Renal pelvis (tissue), 12 donors: ENCODE measurements at places on chromosomes 7 and 10.

GRCh38 chr7:117122536-117122935 is 169.2 kb downstream of the ST7 start:
- DNase-seq, result no peak

DNA sequence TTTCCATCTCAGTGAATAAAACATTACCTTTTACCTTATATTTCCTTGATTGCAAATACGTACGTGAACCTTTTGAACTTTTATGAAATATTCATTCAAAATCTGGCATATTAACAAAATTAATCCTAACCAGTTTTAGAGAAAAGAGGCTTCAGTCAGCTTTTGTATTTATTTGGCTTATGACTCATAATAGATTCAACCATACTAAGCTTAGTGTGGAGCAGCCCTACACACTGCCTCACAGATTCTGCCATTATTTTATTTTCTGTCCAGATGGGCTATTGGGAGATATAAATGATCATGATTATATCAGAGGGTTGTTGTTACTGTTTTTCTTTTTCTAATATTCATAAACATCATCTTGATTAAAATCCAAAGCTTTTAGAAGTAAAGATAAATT is 325.5 kb downstream of the GPR37 start:
- no peak for DNase-seq

DNA sequence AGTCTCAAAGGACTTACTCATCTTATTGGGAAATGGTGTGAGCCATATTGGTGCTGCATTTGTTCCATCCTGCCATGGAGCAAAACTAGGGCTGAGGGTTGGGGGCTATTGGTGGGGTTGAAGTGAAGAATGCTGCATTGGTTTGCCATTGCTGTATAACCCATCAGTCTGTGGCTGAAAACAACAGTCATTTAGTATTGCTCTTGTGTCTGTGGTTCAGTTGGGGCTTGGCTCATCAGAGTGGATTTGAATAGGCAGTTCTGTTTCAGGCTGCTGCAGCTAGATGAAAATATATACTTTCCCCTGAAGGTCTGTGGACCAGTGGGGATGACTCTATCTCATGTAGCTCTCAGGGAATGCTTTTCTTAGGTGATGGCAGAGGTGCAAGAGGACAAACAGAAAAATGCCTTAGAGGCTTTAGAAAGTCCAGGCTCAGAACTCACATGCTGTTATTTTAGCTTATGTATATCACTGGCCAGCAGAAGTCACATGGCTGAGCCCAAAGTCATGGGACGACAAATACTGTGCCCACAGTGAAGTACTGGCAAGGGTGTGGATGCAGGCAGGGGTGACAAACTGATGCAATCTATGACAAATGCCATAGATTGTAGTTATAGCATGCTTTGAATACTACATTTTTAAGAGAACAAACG is 15.2 kb upstream of the EXOC6 start:
- no peak for DNase-seq

- DNase-seq, result no peak
Observed at GRCh38 chr7:47751043-47751442, 169.1 kb upstream of the TNS3 start.

GRCh38 chr7:140232957-140233917 is 56.5 kb upstream of the KDM7A start:
- no peak for DNase-seq

DNA sequence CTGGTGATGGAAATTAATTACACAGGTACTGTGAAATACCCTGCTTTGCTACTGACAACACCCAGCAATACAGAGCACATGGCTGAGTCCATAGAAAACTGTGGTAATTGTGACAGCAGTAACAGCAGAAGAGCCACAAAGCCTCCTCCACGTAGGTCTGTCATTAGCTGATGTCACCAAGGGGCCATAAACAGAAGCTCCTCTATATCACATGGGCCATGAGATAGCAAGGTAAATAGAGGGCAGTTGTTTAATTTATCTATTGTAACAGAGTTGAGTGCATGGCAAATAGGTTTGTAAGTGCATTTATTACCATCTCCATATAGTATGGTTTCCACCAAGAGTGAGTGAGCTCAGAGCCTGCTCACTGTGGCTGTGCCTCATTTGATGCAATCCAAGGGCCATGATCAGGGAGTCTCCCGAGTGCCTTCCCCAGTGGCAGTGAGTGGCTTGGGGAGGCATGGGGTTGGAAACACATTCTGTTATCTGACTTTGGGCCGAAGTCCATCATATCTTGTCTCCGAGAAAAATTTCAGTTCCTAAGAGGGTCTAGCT is 281.2 kb downstream of the SKAP2 start:
- DNase-seq, result no peak

GRCh38 chr7:88396295-88396947 is 89.7 kb upstream of the STEAP4 start:
- no peak for DNase-seq

DNA sequence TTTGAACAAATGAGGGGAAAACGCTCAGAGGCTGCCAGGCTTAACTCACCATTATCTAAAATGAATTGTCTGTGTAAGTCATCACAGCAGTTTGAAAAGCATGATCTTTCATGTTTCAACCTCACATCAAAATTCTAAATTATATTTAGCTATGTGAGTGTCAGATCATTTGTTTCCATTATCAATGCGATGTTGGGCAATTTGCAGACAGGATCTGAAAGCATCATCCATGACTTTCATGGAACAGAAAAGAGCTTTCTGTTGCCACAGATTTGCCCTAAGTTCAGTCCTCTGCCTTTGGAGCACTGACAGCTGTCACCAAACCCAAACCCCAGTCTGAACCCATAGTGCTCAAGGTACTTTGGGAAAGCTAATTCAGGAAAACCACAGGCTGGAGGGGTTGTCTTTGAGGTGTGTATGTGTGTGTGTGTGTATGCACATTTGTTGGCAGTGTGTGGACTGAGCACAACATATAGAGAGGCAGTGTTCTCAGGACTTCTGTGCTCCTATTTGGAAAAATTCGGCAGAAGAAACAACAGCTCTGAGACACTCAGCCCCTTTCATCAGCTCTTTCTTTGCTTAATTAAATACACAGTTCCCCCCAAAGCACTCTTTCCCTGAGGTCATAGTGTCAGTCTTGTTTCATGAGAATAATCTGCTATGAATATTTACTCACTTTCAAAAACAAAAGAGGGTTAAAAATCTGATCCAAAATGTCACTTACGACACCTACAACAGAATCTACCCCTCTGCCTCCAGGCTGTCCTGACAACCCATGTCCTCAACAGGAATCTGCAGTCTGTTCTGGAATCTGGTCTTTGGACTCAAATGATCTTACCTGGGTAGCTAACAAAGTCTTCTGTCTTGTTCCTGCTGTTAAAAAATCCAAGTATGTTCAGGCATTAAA is 188.5 kb upstream of the KLF14 start:
- DNase-seq, result no peak

- DNase-seq, result no peak
Observed at GRCh38 chr10:24513155-24513554, 210.5 kb downstream of the ARHGAP21 start.

DNA sequence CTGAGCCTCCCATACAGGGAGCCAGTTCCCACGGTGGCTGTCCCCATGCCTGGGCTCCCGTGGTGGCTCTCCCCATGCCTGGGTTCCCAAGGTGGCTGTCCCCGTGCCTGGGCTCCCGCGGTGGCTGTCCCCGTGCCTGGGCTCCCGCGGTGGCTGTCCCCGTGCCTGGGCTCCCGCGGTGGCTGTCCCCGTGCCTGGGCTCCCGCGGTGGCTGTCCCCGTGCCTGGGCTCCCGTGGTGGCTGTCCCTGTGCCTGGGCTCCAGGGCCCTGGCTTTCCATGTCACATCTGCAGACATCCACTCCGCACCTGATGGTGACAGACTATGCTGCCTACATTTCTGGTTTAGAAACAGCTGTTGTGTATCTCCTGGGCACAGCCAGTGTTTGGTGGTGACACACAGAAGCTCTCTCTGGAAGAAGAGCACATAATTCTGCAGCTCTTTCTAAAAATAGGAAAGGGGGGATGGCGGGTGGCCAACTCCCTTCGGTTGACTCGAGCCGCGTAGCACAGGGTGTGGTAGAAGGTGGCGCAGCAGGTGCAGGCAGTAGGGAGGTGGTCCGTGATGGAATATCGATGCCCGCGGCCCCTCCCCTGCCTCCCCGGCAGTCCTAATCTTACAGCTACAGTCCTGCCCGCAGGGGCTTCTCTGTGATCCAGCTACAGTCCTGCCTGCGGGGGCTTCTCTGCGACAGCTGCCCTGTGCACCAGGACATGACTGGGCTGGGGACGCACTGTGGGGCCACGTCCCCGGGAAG is 251.2 kb downstream of the DNAJB6 start:
- DNase-seq, result no peak

DNA sequence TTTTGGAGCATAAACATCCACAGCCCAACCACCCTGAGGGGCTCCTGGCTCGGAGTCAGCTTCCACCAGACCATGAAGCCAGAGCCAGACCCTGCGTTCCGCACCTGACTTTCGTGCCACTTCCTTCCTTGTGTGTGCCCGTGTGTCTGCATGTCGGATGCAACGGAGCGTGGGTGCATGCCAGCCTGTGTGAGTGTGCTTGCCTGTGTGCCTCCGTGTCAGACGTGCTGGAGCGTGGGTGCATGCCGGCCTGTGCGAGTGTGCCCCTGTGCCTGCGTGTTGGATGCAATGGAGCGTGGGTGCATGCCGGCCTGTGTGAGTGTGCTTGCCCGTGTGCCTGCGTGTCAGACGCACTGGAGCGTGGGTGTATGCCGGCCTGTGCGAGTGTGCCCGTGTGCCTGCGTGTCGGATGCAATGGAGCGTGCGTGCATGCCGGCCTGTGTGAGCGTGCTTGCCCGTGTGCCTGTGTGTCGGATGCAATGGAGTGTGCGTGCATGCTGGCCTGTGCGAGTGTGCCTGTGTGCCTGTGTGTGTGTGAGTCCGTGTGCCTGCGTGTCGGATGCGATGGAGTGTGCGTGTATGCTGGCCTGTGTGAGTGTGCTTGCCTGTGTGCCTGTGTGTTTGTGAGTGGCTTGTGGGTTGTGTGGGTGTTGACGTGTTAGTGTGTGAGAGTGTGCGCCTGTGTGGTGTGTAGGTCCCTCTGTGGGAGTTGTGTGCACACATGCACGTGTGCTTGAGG is 28.1 kb upstream of the KNDC1 start:
- DNase-seq, result peak; percentile 74

GRCh38 chr10:67853512-67853911 is 15.5 kb upstream of the DNAJC12 start:
- DNase-seq, result no peak

DNA sequence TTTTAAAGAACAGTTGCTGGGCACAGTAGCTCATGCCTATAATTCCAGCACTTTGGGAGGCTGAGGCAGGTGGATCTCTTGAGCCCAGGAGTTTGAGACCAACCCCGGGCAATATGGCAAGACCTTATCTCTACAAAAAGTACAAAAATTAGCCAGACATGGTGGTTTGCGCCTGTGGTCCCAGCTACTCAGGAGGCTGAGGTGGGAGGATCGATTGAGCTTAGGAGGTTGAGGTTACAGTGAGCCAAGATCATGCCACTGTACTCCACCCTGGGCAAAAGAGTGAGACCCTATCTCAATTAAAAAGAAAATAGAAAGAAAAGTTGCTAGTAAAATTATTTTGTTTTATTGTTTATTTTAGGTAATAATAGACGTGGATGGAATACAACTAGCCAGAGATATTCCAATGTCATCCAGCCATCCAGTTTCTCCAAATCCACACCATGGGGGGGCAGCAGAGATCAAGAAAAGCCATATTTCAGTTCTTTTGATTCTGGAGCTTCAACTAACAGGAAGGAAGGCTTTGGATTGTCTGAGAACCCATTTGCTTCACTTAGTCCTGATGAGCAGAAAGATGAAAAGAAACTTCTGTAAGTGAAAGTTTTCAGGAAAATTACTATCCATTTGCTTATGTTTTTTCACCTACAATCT is 3.0 kb downstream of the NUP42 start:
- no peak for DNase-seq

GRCh38 chr7:55571511-55572377 is 558 bp downstream of the VOPP1 start:
- no peak for DNase-seq

DNA sequence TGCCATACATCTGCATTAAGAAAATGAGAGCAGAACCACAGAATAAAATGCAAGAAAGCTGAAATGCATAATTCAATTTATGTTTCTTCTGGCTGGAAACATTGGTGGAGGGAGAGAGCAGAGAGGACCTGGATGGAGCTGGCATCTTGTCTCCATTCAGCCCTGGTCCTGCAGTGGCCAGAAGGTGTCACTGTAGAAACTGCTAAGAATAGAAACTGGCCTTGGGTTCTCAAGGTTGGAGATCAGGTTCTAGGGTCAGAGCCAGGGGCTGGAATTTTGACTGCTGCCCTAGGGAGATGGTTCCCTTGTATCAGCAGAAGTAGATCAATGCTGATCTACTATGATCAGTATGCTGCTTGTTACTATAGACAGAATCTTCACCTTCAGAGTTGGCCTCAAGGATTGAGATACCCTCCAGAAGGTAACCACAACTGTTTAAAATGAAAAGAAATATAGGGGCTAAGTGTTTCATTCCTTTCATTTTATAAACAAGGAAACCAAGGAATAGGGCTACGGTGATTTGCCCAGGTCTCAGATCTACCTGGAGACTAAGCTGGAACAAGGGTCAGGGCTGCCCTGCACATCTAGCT is 13.1 kb downstream of the TAS2R41 start:
- DNase-seq, result no peak

DNA sequence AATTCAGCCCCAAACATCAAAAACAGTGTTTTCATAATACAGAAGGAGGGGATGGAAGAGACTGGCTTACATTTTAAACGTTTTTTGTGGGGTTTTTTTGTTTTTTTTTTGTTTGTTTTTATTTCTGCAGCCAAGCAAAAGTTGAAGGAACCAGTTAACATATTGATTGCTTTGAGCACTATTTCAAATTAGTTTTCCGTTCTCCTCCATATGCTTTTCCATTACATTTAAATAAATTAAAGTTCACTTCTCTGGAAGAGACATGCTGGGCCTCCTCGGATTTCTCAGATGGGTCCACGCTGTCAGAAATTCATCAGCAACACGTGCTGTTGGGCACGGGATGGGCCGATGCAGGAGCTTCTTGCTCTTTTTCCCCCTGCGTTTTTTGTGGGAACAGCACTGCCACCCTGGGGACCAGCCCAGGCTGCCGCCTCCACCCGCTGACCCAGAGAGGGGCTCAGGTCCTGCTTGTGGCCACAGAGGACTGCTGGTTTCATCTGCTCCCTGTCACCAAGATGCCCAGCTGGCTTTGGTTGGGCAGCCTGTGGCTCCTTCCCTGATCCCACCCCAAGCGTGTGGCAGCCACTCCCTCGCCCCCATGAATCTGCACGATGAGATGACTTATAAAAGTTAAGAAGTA is 67.7 kb upstream of the CHST15 start:
- DNase-seq, result no peak

GRCh38 chr10:45383682-45384330 is 9.8 kb downstream of the ALOX5 start:
- no peak for DNase-seq

DNA sequence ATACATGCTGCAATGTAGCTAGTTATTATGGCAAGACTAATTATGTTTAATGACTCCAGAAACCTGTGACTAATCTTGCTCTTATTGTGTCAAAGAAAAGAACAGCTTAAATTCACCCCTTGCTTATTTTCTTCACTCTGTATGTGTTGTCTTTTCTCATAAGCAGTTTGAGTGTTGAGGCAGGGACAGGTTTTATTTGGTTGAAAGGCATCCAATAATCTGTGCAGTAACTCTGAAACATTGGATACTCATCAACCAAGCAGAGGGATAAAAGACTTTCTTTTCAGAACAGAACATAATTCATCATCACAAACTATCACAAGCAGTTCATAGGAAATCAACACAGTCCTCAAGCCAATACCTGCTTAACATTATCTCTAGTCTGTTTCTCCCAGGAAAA is 797.6 kb upstream of the MBL2 start:
- DNase-seq, result no peak

- DNase-seq, result no peak
Observed at GRCh38 chr7:137337902-137338301, 5.6 kb downstream of the PTN start.

GRCh38 chr7:22617166-22617565 is 109.8 kb upstream of the IL6 start:
- DNase-seq, result no peak
